ENCODE measurements at places on chromosomes 5 and 9.

DNA sequence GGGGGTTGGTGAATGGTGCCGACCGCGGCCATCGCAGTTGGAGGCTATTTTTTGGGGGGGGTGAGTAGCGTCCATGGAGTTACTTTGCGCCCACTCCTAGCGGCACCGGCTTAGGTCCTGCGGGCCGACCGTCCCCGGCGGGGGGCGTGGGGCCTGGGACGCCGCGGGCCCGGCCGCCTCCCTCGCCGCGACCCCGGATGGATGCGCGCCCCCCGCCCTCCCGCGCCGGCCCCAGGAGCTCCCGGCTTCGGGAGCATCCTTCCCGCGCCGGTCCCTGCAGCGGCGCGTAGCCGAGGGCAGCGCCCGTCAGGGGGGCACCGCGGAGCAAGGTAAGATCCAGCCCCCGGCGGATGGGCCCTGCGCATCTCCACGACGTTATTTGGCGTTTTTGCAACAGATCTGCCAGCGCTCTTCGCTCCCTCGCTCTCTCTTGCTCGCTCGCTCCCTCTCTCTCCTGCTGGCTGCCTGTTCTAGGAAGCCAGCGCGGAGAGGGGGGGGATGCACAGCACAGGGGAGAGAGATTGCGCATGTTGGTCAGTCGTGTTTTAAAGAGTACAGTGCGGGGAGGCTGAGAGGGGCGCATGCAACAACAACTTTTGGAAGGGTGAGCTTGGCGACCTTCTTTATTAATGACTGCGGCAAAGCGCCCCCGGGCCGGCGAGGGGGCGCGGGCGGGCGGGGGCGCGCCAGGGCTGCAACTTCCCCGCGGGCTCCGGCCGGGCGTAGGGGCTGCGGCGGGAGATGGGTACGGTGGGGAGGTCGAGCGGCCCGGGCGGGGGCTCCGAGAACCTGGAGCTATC is 413 bp downstream of the JADE2 start:
- peak; percentile 73 for DNase-seq

DNA sequence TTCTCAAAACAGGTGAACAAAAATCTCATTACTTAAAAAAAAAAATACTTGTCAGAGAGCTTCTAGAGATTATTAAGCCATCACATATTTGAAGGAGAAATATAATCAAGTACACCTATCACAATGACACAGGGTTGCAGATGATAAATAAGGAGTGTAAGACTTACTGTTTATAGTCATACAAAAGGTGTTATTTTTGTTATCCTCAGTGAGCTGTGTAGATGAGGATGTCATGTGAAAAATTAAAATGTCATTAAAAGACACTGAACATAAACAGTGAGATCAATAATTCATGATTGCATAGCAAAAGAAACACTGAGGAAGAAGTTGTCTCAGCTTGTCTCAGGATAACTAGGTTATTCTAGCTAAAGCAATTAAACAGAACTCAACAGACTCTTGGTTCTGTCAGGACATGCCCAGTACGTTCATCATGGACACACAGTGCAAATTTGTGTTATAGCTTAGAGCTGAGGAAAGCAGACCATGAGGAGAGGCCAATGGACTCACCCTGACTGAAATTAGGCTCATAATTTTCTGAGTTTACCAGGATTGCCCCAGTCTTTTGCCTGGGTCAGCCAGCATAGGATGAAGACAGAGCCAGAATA is 1162.6 kb upstream of the C9orf72 start:
- DNase-seq: no peak

DNA sequence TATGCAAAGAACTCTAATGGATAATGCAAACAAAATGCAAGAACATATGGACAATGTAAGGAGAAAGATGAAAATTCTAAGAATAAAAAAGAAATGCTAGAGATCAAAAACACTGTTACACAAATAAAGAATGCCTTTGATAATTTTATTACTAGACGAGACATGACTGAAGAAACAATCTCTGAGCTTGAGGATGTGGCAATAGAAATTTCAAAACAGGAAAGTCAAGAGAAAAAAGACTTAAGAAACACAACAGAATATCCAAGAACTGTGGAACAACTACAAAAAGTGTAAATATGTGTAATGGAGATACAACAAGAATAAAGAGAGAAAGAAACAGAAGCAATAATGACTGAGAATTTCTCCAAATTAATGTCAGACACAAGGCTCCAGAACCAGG is 140.5 kb upstream of the ACOT12 start:
- no peak for DNase-seq

DNA sequence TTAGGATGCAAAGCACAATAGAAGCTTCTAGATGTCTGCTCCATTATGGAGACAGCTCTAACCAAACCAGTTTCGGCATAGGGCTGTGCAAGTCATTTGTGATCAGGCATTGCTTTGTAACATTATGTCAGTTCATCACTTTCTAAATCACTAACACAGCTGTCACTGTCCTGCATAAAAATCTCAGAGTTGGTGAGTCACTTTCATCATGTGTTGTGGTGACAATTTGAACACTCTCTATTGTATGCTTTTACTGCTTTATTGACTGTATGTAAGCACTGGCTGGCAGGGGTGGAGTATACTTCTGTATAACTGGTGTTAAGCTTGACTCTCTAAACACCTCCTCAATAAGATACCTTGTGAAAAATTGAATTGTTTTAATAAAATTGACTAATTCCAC is 77.9 kb downstream of the SLCO4C1 start:
- DNase-seq: no peak

DNA sequence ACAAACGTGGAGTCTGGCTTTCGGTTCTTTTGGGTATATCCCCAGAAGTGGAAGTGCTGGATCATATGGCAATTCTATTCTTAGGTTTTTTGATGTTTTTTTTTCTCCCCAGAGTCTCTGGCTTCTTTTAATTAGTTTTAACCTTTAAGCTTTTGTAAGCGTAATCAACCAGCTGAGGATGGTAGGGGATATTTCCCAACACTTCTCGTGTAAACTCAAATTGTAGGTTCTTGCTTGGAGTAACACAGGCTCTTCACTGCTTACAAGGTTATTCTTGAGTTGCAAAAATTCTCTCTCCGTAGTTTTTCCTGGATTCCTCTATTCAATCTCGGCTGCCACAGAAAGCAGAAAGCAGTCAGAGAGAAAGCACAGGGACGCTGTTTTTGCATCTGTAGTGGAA is 11.9 kb downstream of the LAMC3 start:
- no peak for DNase-seq

GRCh38 chr5:145825751-145826180 is 9.4 kb downstream of the PRELID2 start:
- no peak for DNase-seq

DNA sequence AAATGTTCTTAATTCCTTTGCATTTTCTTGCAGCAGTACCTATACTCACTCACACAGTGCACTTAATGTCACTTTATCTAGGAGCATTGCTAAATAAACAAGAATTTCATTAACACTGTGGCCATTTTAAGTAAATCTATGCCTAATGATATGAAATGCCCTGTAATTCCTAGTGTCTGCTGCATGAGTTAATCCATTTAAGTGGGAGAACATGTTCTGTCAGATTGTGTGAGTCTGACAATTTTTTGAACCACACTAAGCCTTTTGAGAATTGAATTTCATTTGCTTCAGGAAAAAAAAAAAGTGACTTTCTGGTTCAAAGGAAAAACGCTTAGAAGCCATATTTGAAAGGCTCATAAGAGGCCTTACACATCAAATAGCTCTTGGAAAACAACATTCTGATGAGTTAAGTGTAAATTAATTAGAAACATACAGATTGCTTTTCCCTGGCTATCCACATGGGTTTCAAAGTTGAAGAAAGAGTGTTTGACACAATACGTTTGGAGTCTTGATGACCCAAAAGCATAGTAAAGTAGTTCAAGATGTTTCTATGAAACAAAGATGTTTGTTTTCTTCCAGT is 446.7 kb upstream of the GRAMD2B start:
- DNase-seq: no peak

GRCh38 chr5:116423141-116423540 is 151.5 kb downstream of the SEMA6A start:
- DNase-seq: no peak

GRCh38 chr5:152499814-152500535 is 94.9 kb upstream of the NMUR2 start:
- no peak for DNase-seq

DNA sequence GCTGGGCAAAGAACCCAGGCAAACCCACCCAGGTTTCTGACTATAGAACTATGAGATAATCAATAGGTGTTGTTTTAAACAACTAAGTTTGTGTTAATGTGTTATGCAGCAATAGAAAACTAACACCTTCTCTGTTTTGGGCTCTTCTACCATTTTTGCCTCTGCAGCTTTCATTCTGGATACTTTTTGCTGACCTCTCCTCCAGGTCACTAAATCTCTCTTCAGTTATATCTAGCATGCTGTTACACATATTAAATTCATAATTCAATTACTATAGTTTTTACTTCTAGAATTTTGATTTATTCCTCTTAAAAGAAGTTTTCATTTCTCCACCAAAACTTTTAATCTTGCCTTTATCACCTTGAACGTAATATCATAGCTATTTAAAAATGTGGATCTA is 17.2 kb downstream of the MAPK9 start:
- DNase-seq: no peak

DNA sequence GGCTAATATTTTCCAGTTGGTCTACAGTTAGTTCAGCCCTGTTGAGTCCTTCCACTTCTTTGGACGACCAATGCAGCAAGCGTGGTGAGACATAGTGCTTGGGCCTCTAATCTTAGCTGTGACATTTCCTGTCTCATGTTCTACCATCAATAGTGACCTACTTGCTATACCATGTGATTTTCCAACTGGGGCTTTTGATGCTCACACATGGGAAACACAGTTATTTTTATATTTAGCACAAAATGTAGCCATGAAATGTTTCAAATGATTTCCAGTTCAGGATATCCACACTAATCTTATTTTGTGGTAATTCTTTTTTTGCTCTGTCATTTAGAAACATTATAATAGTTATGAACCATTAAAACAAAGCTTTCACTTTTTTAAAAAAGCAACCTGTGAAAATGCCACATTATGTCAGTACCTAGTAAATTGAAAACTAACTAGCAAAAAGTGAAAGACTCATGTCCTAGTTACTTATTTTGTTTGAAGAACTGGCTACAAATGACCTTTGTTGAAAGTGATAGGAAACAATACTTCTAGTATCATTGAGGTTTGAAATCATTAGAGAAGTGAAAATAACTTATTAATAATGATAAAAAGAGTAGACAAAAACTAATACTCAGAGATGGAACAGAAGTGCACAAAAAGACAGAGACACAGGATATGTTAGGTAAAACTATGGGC is 18.3 kb downstream of the MARCHF3 start:
- DNase-seq: no peak

- no peak for DNase-seq
Measured at GRCh38 chr9:8725635-8726034, 926.1 kb upstream of the DMAC1 start.

DNA sequence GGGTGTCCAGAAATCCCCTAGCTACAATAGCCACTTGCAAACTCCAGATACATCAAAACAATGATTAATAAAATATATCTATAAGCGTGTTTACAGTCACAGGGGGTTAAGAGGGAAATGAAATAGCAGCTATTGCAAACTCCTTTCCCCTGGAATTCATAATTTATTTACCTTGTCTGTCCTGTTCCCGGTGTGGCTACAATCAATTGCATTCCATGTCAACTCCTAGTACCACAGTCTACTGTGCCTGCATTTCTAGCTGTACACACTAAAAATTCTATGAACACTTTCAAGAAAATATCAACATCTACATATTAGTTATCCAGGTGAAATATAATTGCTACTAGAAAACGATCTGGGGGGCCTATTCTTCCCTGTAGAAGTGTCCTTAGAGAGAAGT is 217.6 kb downstream of the ELAVL2 start:
- DNase-seq: no peak

- DNase-seq: no peak
Measured at GRCh38 chr9:83367326-83367725, 170.9 kb downstream of the FRMD3 start.

DNA sequence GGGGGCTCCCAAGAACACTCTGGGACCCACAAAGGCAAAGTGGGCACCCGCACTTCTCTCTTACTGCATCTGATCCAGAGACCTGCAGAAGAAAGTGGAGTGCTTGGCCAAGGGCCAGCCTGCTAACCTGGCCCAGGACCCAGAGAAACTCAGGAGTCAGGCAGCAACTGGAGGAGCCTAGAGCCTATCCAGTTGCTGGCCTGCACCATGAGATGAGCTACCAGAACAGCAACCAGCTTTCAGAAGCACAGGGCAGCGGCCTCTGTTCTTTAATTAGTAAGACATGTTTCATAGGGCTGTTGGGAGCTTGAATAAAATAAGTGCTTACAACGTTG is 298.3 kb downstream of the GADD45G start:
- DNase-seq: peak; percentile 34

DNA sequence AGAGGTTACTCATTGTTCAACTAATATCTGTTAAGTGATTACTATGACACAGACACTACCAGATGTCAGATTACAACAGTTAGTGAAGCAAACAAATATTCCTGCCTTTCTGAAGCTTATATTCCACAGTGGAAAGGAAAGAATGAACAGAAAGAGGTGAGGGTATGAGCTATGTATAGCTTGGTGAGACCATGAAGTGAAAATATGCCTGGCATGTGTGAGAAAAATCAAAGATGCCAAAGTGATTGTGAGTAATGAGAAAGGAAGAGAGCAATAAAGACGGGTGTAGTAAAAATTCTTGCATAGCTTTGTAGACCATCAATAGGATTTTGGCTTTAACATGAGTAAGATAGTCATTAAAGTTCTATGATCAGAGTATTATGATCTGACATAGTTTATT is 734.5 kb upstream of the NUDT12 start:
- no peak for DNase-seq

- DNase-seq: no peak
Measured at GRCh38 chr5:81019748-81020147, 59.6 kb downstream of the RASGRF2 start.

DNA sequence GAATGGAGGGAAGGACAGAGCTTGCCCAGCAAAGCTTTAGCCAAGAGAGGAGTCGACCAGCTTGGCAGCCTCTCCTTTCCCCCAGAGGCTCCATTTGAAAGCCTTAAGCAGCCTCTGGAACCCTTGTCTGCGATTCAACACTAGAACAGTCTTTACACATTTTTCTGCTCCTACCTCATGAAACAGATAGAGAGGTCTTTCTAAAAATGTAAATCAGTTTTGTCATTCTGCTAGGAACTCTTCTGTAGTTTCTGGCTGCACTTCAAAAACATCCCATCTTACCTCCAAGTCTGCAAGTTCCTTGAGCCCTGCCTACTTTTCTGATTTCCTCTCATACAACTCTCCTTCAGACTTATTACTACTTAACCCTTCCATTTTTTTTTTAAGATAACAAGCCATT is 70.1 kb downstream of the PDE4D start:
- no peak for DNase-seq

DNA sequence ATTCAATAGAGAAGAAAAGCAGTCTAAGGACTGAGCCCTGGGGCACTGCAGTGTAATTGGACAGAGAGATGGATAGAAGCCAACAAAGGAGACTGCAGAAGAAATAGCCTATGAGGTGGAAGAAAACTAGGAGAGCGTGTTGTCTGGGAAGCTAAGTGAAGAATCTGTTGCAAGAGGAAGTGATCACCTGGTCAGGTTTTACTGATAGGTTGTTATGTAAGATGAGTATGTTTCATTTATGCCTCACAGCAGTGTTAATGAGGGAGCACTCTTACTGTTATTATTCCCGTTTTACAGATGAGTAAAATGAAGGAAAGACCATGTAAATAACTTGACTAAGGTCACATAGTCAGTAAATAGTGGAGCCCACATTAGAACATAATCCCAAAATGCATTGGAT is 80.0 kb upstream of the GRHPR start:
- no peak for DNase-seq

- no peak for DNase-seq
Measured at GRCh38 chr5:134175921-134176510, 734 bp downstream of the SKP1 start.

Data from left lobe of liver (tissue), 2 donors.